ENCODE measurements at places on chromosomes 11 and 22.

DNA sequence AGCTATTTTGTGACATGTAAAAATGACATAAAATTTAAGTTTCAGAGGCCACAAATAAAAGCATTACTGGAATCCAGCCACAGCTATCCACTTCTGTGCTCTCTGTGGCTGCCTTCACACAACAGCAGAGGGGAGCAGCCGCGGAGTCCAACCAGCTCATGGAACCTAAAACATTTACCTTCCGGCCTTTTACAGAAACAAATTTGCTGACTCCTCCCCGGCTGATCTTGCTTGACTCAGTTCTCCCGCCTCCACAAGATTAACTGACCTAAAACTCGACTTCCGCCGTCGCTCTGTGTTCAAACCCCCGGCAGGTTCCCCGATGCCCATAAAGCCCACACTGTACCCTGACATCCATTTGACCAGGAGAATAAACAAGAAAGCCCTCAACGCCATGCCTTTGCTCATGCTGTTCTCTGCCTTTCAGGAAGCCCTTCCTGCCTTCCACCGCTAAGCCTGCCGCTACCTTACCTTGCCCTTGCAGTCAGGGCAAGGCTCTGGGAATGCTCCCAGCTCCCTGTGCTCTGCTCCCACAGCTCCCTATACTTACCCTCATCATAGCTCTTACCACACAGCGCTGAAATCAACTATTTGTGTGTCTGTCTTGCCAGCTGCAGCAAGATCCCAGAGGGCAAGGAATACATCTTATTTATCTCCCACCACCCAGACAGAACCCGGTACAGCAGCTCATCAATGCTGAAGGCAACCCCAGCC lies 35.4 kb downstream of the MICAL3 start:
- DNase-seq = no peak

DNA sequence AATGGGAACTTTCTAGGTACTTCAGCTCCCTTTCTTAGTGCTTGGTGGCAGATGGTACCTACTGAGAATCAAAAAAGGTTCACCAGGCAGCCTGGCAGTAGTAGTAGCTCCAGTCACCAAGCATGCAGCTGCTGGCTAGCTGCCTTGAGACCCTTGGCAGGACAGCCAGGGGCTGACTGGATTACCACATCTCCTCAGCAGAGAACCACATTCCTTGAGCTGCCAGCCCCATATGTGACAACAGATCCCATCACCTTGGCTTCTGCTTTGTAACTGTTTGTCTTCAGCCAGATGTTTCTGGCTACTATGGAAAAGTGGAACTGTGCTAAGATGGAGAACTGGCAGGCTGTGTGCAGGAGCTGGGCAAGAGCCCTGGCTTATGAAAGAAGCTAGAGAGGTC lies 39.6 kb upstream of the CHRM4 start:
- no peak for DNase-seq

DNA sequence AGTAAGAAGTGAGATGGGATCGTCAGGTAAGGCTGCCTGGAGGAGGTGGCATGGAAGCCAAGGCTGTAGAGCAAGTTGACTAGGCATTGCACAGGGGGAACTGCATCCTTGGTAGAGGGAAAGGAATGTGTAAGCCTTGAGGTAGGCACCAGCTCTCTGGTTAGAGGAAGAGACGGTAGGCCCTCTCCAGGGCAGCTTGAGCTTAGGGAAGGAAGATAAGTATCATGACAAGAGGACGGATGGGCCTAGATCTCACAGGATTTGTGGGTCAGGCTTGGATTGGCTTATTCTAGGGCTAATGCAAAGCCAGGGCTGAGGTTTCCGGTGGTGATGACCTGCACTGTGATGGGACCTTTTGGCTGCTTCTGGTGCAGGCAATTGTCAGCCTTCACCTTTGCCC lies 1035.8 kb downstream of the TBC1D22A start:
- DNase-seq = no peak

GRCh38 chr22:43006753-43007152 lies 8.2 kb downstream of the PACSIN2 start:
- DNase-seq = no peak

DNA sequence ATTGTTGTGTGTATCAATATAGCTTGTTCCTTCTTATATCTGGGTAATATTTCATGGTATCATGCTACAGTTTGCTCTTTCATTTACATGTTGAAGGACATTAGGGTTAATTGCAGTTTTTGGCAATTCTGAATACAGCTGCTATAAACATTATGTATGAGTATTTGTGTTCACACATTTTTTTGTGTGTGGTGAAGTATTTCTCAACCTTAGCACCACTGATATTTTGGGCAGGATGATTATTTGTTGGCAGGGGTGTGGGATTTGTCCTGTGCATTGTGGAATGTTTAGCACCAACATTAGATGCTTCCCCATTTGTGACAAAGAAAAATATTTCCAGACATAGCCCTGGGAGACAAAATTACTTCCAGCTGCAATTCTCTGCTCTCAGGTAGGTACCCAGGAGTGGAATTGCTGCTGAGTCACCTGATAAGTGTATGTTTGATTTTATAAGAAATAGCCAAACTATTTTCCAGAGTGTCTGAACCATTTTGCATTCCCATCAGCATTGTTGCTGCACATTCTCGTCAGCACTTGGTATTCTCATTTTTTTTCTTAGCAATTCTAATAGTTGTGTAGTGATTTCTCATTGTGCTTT lies 128.2 kb downstream of the SNX19 start:
- no peak for DNase-seq

DNA sequence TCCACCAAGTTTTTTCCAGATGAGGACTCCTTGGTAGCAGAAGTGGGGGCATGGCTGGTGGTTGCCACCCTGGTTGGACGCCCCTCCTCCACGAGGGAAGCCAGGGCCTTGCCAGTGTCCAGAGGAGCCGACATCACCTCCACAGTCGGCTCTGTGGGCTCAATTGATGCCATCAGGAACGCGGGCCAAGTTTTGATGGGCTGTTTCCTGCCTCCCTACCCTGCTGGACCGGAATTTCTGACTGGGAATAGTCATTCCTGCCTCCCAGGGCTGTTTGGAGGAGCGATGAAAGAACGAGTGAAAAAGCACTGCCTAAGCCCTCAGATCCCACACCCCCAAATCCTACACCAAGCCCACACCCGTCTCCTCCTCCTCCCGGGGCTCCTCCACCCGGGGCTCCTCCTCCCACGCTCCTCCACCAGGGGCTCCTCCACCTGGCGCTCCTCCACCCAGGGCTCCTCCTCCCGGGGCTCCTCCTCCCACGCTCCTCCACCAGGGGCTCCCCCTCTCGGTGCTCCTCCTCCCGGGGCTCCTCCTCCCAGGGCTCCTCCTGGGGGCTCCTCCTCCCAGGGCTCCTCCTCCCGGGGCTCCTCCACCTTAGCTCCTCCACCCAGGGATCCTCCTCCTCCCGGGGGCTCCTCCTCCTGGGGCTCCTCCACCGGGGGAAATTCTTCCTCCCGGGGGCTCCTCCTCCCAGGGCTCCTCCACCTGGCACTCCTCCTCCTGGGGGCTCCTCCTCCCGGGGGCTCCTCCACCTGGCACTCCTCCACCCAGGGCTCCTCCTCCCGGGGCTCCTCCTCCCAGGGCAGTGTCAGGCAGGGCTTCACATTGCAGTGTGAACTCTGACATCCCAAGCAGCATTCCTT lies 10.0 kb upstream of the PRR5 start:
- no peak for DNase-seq

GRCh38 chr11:76314741-76315090 lies 66.2 kb downstream of the THAP12 start:
- DNase-seq = no peak

DNA sequence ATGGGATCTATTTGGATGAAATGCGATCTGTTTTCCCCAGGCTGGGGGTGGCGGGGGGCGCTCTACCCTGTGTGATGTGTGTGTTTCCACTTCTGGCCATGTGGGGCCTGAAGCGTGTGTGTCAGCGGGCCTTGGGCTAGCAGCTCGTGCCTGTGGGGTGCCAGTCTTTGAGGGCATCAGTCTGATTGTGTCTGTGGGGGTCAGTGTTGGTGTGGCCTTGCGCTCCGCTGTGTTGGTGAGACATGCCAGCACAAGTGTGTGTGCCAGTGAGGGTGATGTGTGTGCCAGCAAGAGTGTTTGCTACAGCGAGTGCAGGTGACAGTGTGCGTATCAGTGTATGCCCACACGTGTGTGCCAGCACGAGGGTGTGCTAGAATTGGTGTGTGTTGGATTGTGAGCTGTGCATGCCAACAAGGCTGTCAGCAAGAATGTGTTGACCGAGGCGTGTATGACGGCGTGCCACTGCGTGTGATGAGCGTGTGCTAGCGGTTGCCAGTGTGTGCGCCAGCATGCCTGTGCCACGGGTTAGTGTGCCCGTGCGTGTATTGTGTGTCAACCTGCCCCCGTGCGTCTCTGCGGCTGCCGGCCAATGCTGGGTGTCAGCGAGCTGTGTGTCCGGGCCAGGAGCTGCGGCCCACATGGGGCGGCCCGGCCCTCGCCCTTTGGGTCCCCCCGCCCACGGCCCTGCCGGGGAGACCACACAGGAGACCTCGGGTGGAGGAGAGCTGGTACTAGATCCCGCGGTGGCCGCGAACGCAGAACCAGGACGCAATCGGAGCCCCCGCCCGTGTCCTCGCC lies 519 bp downstream of the ARRB1 start:
- DNase-seq = peak; percentile 32

- no peak for DNase-seq
These were observed 56.9 kb downstream of the ABTB2 start for GRCh38 chr11:34300926-34301295.

DNA sequence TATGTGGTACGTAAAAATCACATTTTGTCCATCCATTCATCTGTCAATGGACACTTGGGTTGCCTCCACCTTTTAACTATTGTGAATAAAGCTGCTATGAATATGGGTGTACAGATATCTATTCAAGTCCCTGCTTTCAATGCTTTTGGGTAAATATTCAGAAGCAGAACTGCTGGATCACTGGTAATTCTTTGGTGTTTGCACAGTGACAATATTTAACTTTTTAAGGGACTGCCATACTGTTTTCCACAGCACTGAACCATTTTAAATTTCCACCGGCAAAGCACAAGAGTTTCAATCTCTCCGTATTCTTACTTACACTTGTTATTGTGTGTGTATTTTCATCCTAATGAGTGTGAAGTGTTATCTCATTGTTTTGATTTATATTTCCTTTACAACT lies 79.4 kb downstream of the RBFOX2 start:
- peak; percentile 41 for DNase-seq

DNA sequence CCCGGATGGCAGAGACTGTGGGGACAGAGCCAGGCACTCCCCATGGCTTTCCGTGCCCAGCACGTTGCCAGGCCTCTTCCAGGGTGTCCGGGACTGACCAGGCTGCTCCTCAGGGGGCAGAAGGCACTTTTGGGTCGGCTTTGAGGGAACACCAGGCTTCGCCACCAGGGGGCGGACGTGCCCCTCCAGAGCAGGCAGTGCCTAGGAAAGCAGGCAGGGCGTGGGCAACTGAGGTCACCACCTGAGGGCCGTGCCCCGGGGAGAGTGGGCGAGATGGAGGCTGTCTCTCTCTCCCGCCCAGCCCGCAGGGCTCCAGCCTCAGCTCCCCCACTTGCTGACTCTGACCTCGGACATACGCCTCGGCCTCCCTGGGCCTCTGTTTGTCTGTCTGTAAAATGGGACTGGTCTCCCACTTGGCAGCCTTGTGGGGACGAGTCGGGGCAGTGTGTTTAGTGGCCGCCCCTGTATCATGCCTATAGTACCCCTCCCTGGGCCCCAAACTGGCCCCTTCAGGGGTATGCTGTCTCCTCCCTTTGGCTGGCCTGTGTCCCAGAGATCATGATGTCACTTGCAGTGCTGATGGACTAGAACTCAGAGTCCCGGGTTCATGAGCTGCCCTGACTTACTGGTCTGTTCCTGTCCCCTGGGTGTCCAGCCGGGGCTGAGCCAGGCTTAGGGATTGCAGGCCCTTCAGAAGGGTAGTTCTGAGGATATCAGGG lies 4.4 kb upstream of the PRR5 start:
- DNase-seq = no peak

DNA sequence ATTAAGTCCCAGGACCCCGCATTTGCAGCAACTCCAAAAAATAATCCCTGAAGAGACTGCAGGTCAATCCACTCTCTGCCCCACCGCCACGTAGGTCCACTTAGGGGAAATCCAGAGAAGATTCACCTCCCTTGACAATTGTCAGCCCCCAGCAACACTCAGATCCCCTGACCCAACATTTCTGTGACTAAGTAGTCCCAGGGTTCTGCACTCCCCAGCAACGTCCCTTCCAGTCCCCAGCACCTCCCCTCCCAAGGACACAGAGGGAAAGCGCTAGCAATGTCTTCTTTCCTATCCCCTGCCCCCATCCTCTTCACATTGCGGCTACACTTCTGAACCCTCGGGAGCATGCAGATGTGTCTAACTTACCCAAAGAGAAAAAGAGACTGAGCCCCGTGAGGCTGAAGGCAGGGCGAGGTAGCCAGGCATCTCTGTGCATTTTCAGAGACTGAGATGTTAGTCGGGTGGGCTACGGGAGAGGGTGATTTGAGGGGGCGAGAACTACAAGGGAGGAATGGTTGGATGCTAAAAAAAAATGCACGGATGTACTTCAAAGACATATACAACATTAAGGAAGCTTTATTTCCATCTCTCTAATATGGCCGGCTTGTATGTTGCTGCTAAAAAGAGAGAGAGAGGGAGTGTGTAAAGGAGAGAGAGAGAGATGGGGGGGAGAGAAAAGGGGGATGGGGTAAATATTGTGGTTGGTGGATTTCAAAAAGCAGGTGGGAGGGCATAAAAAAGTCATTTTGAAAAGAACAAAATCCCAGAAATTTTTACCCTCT lies at the start of gene SCN2B:
TSS of gene SCN2B (minus strand) at position 647 of the 785 bp plus-strand sequence. CDS start at position 439, 208 bp downstream.
- no peak for DNase-seq

- no peak for DNase-seq
These were observed 1.3 kb downstream of the C11orf42 start for GRCh38 chr11:6206456-6207180.

- no peak for DNase-seq
These were observed 91.8 kb downstream of the FAM76B start for GRCh38 chr11:95697614-95698408.

GRCh38 chr11:17479284-17480214 lies 2.9 kb upstream of the ABCC8 start:
- DNase-seq = peak; percentile 44

- DNase-seq = no peak
These were observed 268.6 kb upstream of the SESN3 start for GRCh38 chr11:95499516-95500135.

GRCh38 chr11:2874963-2875362 lies 10.6 kb downstream of the CDKN1C start:
- DNase-seq = no peak

DNA sequence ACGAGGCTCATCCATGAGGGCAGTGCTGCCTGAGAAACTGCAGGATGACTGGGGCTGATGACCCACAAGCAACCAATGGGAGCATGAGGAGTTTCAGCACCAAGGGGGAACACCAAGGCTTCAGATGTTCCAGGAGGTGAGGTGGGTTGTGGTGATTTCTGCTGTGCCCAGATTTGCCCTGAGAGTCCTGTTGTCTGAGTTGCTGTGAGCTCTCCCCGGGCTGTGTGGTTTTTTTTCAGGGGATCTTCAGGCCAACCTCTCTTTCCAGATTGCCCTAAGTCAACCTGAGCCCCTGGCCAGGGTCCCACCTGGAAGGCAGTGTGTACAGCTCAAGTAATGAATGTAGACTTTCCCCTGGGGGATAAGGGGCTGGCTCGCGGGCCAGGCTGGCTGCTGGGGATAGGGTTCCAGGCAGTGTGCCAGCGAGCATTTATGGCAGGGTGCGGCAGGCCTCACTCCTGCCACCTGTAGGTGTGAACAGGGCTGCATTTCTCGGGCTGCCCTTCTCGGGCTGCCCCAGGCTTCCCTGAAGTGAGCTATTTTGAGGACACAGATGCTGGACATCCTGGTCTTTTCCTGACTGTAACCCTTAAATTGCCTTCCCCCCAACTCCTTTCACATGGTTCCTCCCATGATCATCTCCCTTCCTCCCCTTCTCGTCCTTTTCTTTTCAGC lies 9.8 kb downstream of the SLC22A6 start:
- DNase-seq = peak; percentile 91

- DNase-seq = no peak
These were observed 36.5 kb downstream of the NADSYN1 start for GRCh38 chr11:71489311-71490043.

Measured in NCI-H1092 treated with DMSO at 0.1 percent for 48 hours (cell line).